ENCODE measurements at places on chromosomes 13 and 19.
A peak's percentile ranks its signal among the peaks of the same experiment; 100 is the strongest.

GRCh38 chr19:49140951-49141350 lies 14.2 kb downstream of the HRC start:
- no peak for DNase-seq

GRCh38 chr19:6772028-6772865 lies at the start of gene VAV1:
TSS of gene VAV1 (plus strand) at chr19:6772708. CDS start at chr19:6772808, 100 bp downstream.
- peak; percentile 62 for DNase-seq

GRCh38 chr19:13172346-13173138 lies 22.3 kb downstream of the IER2 start:
- peak; percentile 68 for DNase-seq

- no peak for DNase-seq
Measured at GRCh38 chr19:1311543-1312091, 25.9 kb downstream of the EFNA2 start.

DNA sequence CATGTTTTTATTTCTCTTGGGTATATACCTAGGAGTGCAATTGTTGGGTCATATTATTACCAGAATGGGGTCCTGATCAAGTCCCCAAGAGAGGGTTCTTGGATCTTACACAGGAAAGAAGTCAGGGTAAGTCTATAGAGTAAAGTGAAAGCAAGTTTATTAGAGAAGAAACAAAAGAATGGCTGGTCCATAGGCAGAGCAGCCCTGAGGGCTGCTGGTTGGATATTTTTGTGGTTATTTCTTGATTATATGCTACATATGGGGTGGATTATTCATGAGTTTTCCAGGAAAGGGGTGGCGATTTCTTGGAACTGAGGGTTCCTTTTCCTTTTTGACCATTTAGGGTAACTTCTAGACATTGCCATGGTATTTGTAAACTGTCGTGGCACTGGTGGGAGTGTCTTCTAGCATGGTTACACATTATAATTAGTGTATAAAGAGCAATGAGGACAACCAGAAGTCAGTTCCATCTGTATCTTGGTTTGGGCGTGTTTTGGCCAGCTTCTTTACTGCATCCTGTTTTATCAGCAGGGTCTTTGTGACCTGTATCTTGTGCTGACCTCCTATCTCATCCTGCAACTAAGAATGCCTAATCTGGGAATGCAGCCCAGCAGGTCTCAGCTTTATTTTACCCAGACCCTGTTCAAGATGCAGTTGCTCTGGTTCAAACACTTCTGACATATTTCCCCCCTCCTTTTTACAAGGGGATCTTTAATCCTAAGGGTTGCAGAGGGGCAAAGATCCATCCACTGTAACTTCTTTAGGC lies 41.1 kb downstream of the CEACAM1 start:
- DNase-seq: no peak

DNA sequence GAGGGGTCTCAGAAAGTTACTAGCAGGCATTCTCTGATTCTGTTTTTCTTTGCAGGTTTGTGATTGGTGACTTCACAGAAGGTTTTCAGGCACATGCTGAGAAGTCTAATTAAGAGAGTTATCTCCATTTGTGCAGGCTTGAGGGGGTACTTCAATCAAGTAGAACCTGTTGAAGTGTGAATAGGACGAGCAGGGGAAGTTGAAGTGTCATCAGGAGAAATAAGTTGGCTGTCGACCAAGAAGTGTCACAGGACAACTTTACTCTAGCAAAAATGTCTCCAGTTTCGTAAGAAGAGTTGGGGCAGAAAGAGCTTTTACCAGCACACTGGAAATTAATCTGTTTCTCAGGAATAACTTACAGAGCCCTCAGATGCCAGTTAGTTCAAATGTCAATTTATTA lies 576.5 kb upstream of the SLITRK5 start:
- DNase-seq: no peak

- no peak for DNase-seq
Measured at GRCh38 chr13:26988059-26988769, 183.4 kb downstream of the USP12 start.

- DNase-seq: peak; percentile 56
Measured at GRCh38 chr19:996051-996838, 4.0 kb upstream of the GRIN3B start.

GRCh38 chr13:87666831-87667230 lies 4.3 kb upstream of the SLITRK5 start:
- no peak for DNase-seq

DNA sequence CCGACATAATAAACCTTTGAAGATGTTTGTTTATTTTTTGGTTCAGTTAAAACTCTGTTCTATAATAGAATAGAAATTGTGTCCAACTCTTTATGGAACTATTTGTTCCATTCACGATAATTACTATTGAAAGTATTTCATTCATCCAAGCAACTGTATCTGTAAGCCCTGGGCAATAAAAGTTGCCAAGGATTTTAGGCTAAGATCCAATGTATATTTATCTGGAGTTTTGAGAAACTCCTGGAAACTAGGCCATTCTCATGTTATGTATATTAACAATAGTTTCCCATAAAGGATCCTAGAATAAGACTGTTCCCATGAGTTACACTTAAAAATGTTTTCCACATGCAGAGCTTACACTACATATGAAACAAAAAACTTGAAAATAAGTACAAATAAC lies 261.6 kb downstream of the SLITRK6 start:
- no peak for DNase-seq

DNA sequence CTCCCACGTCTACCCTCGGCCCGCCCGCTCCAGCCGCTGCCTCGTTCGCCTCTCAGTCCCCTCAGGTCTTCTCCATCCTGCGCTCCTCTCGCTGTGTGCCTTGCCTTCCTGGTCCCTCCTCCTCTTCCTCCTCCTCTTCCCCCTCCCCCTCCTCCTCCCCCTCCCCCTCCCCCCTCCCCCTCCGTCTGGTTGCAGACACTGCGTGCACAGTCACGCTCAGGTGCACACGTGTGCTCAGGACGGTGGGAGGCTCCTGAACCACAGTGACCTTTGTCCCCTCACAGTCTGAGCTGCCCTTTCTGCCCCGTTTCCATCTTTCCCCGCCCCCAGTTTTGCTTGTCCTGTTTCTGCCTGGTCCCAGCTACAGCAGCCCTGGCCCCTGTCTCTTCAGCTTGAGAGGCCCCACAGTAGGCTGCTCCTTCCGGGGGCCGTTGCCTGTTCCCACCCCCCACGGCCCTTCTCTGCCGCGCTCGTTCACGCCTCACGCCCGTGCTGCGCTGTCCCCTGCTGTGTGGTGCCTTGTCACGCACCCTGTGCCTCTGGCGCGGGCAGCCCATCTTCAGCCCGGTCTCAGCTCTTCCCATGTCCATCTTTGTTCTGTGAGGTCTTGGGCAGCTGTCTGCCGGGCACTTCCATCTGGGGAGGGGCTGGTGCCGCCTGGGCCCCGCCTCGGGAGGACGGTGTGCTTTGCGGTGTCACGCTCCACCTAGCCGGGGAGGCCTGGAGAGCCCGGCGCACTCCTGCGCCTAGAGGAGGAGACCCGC lies 13.8 kb upstream of the RPS15 start:
- DNase-seq: no peak

DNA sequence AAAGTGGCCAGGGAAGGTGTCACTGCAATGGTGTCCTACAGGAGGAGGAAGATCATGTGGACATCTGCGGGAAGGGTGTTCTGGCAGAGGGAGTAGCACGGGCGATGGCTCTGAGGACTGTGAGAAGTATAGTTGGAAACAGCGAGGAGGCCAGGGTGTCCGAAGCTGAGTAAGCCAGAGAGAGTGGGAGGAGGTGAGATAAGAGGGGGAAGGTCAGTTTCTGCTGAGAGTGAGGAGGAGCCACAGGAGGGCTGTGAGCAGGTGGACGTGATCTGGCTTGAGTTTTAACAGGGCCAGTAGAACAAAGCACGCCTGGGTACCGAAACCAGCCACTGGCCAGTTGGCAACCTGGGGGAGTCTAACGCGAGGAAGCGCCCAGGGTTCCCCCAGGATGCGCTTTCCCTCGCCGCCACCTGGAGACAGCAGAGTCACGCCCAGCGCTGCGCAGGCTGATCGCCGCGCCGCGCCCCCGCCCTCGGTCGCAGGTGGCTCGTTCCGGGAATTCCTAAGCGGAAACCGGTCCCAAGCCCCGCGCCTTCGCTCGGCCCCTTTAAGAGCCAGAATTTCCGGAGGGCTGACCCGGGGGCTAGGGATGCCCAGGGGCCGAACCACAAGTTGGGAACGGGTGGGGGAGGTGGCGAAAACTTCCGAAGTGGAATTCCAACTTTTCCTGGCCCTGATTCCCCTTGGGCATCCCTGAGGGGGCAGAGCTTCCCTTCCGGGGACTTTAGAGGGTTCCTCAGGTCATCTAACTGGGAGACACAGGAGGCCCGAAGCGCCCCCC lies 1.1 kb upstream of the LSR start:
- no peak for DNase-seq

- no peak for DNase-seq
Measured at GRCh38 chr19:21022996-21023395, 2.5 kb downstream of the ZNF430 start.

- no peak for DNase-seq
Measured at GRCh38 chr19:17985037-17985818, 18.3 kb downstream of the KCNN1 start.

GRCh38 chr13:110520431-110521295 lies 40.9 kb downstream of the RAB20 start:
- DNase-seq: no peak

GRCh38 chr19:2032296-2032941 lies 16.9 kb upstream of the BTBD2 start:
- DNase-seq: no peak

DNA sequence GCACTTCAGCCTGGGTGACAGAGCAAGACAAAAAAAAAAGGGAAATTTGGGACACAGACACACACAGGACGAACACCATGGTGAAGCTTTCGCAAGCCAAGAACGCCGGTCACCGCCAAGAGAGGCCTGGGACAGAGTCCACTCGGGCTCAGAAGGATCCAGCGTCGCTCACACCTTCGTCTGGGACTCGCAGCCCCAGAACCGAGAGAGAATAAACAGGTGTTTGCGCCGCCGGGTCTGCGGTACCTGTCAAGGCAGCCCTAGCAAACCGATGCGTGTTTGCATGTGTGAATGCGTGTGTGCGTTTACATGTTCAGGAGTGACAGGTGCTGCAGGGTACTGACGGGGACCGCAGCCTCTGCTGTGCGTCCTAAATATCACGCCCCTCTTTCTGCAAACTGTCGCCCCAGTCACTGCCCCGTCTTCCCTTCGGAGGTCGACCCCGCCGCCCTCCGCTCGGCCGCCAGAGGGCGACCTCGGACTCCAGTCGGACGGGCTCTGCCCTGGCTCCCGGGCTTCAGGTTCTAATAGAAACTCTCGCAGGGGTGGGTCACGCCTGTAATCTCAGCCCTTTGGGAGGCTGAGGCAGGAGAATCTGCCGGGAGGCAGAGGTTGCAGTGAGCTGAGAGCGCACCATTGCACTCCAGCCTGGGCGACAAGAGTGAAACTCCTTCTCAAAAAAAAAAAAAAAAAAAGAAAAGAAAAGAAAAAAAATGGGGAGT lies 11.8 kb upstream of the CSNK1G2 start:
- DNase-seq: peak; percentile 54

DNA sequence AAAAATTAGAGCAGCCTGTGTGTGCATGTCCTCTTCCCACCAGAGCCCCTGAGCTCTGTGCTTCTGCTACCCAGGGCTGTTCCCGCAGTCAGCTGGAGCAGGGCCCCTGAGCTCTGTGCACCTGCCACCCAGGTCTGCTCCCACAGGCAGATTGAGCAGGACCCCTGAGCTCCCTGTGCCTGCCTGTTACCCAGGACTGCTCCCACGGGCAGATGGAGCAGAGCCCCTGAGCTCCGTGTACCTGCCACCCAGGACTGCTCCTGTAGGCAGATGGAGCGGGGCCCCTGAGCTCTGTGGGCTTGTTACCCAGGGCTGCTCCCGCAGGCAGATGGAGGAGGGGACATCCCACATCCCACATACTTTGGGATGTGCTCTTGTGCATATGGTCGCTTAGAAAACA lies 186.8 kb upstream of the SOX1 start:
- no peak for DNase-seq

GRCh38 chr13:47019977-47020376 lies 123.1 kb upstream of the HTR2A start:
- DNase-seq: no peak

DNA sequence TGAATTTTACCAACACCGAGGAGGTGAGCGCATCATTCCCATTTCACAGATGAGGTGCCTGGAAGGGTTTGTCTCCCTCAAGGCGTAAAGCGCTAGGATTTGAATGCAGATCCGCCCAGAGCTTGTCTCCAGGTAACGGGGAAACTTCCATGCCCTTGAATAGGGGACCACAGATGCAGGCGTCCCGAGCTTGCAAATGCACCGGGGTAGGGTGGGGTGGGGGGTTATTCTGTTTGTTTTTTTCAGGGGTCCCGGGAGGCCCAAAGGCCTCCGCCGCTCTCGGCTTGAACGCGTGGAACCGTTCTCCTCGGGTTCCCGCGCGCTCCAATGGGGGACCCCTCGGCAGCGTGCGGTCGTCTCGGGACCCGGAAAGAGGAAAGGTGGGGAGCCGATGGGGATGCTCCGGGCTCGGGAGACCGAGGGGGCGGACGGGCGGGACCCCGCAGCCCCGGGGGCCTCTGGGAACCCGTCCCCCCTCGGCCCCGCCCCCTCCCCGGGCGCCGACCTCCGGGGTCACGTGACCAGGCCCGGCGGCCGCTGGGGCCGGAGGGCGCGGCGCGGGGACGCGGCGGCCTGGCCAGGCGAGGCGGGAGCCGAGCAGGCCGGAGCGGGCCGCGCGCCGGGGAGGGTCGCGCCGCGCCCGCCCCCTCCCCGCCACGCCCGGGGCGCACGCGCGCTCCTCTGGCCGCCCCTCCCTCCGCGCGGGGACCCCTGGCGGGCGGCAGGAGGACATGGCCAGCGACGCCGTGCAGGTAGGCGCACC lies at the start of gene PKN1:
PKN1 (plus strand) TSS at position 516 of the 763 bp plus-strand sequence; CDS start at position 732, 216 bp downstream.
- DNase-seq: peak; percentile 66

DNA sequence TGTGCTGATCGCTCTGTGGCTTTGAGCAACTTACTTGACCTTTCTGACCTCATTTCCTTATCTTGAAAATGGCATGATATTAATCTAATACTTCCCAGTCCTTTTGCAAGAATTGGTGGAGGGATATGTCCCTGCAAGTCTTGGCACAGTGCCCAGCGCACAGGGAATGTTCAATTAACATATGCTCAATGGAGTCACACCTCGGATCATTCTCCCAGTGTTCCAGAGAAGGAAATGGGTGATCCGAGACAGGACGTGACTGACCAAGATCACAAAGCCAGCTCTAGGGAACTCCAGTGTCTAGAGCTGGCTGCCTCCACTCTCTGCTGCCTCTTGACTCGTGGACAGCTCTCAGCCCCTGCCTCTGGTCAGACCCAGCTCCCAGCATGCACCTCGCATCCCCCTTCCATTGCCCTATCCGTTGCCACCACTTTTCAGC lies 3.6 kb downstream of the CDC42EP5 start:
- DNase-seq: no peak

Data from stimulated activated CD4-positive, alpha-beta T cell treated with anti-CD3 and anti-CD28 coated beads, TNF-alpha, amount 100 ng/mL, for 24 hours (primary cell).